Mesothelial cell of epicardium (in vitro differentiated cells): ENCODE measurements at places on chromosomes 3 and 15.

DNA sequence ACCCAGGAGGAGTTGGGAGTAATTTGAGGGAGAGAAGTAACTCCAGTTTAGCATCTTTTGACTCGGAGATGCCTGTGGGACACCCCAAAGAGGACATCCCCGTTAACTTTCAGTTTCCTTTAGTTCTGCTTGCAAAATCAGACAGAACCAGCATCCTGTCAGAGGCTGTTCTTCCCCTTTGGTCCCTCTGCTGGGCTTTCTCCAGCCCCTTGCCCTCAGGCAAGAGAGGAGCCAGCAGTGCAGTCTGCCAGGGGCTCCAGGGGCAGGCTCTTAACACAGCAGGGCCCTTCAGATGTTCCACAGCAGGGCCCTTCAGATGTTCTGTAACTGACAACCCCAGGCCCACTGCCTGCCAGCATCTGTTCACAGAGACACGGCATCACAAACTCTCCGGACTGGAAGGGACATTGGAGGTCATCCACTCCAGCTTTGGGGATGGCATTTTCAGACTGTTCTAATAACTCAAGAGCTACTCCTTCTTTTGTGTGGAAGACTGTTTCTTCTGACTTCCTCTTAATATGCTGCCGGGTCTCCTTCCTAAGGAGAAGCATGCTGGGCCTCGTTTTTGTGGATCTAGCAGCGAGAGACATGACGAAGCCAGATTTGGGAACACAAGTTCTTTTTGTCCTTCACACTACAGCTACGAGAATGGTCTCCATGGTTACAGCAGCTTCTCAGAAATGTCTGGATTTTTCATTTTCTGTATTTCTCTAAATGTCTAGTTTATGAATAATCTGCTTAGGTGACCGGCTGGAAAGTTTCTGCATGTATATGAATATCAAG, 51.9 kb downstream of the KY start:
- H3K27me3 ChIP-seq = peaks cover 36% of the 10 kb centered on the region
- DNase-seq = no peak
- H3K27ac ChIP-seq = no peak overlapping the region

- H3K36me3 ChIP-seq = no peaks in the 10 kb centered on the region
- DNase-seq = no peak
- H3K27me3 ChIP-seq = peaks cover 2% of the 10 kb centered on the region
- no peak overlapping the region for H3K4me3 ChIP-seq
- H3K27ac ChIP-seq = peak overlapping the region; percentile 36
These were observed 50.9 kb downstream of the IQCH start for GRCh38 chr15:67305506-67305905.

GRCh38 chr3:3815206-3815605, 16.0 kb downstream of the LRRN1 start:
- H3K4me3 ChIP-seq = no peak overlapping the region
- no peak for DNase-seq
- no peaks in the 10 kb centered on the region for H3K27me3 ChIP-seq
- H3K36me3 ChIP-seq = peaks cover 24% of the 10 kb centered on the region
- no peaks in the 10 kb centered on the region for H3K4me1 ChIP-seq
- no peak overlapping the region for H3K27ac ChIP-seq

- peaks cover 39% of the 10 kb centered on the region for H3K27me3 ChIP-seq
- H3K27ac ChIP-seq = no peak overlapping the region
- H3K36me3 ChIP-seq = no peaks in the 10 kb centered on the region
- no peak overlapping the region for H3K4me3 ChIP-seq
These were observed 533.7 kb upstream of the ATP11B start for GRCh38 chr3:182259579-182259978.
